ENCODE measurements at places on chromosomes 16 and 17. TPM values are rescaled to one million over a fixed set of nuclear protein-coding genes. Genes with fewer than 3 reads are reported as not detected.

GRCh38 chr16:11073407-11073999, 129.1 kb downstream of the CLEC16A start:
- no peak overlapping the region for H3K4me3 ChIP-seq
- H3K4me1 ChIP-seq: peaks cover 21% of the 10 kb centered on the region
- H3K27ac ChIP-seq: peak overlapping the region; percentile 17
- peaks cover 6% of the 10 kb centered on the region for H3K36me3 ChIP-seq
- DNase-seq: no peak

DNA sequence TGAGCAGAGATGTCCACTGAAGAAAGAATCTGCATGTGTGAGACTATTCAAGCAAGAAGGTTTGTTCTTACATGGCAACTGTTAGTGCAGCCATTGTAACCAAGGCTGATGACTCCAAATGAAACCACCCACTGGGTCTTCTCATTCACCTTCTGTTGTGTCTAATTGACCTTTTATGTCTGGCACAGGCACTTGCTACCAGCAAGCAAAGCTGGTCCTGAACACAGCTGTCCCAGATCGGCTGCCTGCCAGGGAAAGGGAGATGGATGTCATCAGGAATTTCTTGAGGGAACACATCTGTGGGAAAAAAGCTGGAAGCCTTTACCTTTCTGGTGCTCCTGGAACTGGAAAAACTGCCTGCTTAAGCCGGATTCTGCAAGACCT, 3.6 kb downstream of the CDC6 start:
- H3K27ac ChIP-seq: no peak overlapping the region
- H3K36me3 ChIP-seq: peaks cover 2% of the 10 kb centered on the region
- DNase-seq: no peak
- H3K4me1 ChIP-seq: peaks cover 6% of the 10 kb centered on the region

The IL17C gene
- not detected for total RNA-seq

DNA sequence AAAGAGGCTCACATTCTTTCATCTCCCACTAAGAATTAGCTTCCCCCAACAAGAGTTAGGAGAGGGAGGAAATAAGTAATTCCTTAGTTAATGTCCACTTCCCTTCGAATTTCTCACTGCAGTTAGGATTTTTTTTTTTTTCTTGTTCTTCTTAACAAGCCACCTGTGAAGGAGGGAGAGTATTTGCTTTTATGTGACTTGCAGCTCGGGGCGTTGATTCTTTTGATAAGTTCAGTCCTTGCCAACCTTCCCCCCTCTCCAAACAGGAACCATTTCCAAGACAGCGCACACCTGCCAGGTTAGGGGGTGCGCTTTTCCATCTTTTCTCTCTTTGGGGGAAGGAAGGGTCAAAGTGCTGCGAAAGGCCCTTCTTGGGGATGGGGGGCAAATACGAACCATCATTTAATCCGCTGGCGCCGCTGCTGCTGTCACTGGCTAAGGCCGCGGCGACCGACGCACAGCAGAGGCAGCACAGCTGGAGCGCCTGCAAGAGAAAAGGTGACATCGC, 758 bp downstream of the ADAMTS18 start:
- peaks cover 12% of the 10 kb centered on the region for H3K27me3 ChIP-seq
- DNase-seq: no peak

The CCT6B gene
- 1.7 TPM for total RNA-seq

Measured in IMR-90 (cell line).